ENCODE measurements at places on chromosomes 2 and 18.
A peak's percentile ranks its signal among the peaks of the same experiment; 100 is the strongest.

- DNase-seq: no peak
Measured at GRCh38 chr2:185219981-185220380, 518.6 kb upstream of the FSIP2 start.

DNA sequence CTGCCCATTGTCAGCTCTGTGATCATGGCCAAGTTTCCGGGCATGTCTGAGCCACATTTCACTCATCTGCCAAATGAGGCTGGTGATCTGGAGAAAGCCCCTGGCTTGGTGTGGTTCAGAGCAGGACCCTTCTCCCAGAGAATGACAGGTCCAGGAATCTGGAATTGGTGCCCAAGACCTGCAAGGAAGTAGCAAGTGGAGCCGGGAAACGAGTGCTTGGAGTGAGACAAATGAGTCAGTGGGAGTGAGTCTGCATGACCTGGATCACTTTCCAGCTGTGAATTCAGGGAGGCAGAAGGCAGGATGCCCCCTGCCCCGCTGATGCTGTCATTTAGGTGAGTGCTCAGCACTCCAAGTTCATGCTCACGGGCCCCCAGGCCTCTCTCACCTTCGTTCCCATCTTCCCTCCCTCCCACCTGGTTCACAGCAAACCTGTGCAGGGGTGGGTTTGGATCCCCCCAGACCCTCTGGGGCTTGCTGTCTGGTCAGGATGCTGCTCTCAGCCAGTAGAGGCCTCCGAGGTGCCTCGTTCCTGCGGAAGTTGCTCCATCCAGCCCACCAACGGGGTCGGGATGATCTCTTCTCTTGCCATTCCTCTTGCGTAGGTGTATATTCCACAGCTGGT, 104.4 kb downstream of the INHBB start:
- DNase-seq: no peak

- DNase-seq: no peak
Measured at GRCh38 chr2:216601632-216602409, 31.4 kb upstream of the IGFBP2 start.

GRCh38 chr2:95296011-95296410, 1.1 kb upstream of the KCNIP3 start:
- no peak for DNase-seq

GRCh38 chr2:143684551-143685320, 555.5 kb downstream of the ARHGAP15 start:
- DNase-seq: no peak

- no peak for DNase-seq
Measured at GRCh38 chr2:122216901-122217300, 461.4 kb downstream of the TSN start.

DNA sequence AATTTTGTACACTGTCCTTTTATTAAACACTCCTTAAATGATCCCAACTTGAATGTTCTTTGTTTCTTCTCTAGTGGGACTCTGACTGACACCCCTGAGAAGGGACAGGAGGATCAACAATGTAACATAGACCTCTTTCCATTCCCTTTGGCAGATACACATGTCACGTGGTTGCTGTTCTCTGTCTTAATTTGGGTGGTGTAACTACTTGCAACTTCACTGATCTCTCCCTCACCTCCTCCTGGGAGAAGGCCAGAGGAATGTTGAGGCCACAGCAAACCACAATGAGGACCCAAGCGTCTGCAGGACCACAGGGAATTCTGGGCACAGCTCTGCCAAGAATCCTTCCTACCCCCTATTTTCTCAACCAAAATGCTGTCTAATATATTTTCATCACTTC, 205.6 kb downstream of the RTP5 start:
- peak; percentile 80 for DNase-seq

DNA sequence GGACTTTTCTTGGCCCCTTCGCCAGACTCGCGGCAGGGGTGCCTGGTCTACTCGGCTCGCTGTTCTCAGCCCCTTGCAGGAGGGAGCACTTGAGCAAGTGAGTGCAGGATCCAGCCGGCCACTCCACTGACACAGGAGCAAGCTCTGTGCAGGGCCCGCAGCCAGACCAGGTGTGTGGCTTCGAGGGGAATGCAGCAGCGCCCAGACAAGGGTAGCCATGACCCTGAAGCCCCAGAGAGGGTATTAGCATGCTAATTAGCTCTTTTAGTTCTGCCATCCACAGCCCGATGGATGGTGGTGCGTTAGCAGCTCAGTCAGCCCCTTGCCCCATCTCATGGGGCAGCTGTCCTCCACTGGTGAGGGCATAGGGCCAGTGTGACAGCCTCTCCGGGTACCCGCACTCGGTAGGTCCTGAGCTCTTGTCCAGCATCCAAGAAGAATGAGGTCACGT, 103.2 kb upstream of the HS6ST1 start:
- DNase-seq: no peak

DNA sequence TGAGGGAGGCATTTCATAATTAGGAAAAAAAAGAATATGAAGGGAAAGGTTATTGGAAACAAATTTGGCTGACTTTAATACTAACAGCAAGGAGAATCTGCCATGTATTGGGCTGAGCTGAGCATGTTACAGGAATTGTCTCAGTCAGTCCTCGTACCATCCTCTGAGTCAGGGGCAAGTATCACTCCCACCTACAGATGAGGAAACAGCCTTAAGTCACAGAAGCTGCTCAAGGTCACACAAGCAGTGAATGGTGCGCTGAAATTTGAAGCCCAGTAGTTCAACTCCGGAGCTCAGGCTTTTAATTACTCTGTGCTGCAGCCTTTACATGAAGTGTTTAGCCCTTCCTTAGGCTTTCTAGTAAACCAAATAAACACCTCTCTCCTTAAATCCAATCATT, 17.3 kb downstream of the PROKR1 start:
- DNase-seq: no peak

GRCh38 chr2:176556373-176556772, 287.1 kb downstream of the MTX2 start:
- no peak for DNase-seq

DNA sequence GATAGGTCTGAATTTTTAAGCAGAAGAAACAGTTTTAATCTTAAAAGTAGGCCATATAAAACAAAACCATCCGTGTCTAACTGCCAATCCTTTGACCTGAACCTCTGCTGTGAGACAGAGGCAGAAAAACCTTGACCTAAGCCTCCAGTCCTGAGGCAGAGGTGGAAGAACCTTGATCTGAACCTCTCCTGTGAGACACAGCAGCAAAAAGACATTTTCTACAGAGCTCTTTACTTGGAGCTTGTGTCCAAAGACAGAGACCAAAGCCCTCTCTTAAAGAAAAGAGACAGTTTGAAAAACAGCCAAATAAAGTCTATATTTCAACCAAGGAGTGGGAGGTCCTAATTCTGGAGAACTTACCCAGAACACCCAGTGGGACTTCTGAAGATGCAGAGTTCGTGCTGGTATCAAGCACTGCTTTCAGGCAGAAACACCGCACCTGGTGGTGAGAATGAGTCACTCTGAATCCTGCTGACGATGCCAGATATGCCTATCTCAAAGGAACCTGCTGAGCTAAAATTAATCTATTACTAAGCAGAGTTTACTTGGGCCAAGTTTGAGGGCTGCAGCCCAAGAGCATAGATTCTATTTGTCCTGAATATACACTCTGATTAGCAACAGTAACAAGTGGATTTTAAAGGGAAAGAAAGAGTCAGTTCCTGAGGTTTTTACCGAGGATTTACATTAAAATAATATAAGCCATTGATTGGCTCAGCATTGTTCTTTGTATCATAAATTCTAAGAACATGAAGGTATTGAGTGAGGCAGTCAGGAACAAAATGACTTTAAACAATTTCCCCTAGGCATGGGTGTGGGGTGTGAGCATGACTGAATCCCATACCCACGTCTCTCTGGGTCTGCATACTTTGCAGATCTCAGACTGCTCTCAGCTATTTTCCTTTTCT, 806.4 kb downstream of the TRIB2 start:
- DNase-seq: no peak

DNA sequence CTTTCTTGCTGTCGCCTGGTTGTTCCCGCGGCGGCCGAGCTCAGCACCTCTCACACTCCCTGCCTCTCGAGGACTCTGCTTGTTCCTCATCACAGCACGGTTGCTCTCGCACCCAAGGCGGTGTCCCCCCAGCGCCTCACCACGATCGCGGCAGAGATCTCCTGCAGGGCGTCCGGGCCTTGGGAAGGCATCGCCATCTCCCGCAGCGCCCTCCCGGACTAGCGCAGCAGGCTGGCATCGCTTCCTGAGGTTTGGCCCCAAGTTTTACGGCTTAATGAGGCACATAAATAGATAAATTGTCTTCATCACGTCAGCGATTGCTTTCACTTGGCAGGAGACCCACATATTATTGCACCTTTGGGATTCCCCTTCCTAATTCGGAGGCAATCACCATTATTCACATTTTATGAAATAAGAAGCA, 125.4 kb downstream of the RGPD3 start:
- DNase-seq: no peak

DNA sequence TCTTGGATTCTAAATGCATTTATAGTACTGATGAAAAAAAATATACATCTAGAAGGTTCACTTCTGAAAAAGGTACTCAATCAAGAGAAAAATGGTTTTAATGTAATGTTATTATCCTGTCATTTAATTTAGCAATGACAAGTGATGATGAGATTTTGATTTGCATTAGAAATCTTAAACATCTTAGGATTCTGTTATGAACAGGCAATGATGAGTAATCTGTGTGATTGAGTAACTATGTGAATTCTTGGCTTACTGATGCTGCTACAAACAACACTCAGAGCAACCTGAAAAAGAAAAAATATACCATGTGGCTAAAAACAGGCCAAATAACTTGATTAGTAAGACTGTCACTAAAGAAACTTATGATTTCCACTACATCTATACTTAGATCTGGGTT, 30.1 kb downstream of the RBKS start:
- peak; percentile 73 for DNase-seq

- DNase-seq: no peak
Measured at GRCh38 chr2:73004466-73004865, 67.0 kb downstream of the SFXN5 start.

- peak; percentile 96 for DNase-seq
Measured at GRCh38 chr2:197286805-197287595, 23.6 kb downstream of the ANKRD44 start.

DNA sequence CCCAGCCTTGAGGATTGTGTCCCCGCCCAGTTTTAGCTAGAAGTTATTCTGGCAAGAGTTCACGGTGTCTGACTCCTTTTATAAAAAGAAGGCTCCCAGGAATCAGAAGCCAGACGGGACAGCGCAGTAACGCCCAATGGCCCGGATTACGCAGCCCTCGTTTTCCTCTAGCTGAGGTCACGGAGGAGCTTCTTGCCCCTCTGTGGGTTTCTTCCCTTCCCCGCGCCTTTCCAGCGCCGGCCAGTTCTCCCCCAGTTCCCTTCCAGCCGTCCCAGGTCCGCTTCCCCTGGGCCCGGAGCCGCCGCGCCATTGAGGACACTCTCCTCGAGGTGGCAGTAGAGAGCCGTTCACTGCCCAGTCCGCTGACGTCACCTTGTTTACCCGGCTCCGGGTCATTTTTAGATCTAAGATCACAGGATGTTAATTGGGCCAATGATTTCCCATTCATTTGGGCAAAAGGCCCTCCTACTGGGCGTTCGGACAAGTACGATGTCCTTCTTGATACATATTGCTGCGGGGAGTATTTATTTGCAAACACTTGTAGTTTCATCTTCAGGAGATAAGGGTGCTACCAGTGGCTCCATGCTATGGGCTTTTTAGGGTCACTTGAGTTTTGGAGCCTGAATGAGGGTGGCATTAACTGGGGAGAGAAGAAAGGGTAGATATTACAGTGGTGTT, 81.5 kb upstream of the PPM1B start:
- peak; percentile 64 for DNase-seq

GRCh38 chr18:10063489-10063888, 149.7 kb downstream of the VAPA start:
- DNase-seq: no peak

DNA sequence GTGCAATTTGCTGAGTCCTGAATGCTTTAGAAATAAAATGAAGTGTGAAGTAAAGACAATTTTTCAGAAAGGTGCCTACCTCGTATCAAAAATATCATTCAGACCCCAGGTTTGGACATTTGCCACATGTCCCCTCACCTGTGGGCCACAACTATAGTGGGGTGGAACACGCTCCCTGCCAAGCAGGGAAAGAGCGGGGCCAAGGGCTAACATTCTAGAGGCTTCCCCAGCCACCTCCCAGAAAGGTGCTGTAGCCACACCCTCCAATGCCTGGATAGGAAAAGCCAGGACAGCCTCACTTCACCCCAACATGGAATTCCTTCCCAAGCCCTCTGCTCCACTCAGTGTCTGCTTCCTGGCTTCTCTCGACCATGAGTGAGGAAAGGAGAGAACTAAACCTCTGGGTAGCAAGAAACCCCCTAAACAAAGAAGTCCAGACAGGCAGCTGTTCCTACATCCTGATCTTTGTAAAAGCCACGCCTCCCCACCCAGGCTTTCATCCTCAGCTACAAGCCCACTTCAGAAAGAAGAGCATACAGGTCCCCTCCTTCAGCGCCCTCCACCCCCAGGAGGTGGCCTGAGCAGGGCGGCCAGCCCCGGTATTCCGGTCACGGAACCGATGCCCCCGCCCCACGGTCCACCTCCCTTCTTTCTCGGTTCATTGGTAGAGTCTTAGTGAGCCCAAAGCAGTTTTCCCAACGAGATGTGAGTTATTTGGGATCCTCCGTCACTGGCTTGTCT, 2.1 kb downstream of the COL6A3 start:
- DNase-seq: peak; percentile 51

DNA sequence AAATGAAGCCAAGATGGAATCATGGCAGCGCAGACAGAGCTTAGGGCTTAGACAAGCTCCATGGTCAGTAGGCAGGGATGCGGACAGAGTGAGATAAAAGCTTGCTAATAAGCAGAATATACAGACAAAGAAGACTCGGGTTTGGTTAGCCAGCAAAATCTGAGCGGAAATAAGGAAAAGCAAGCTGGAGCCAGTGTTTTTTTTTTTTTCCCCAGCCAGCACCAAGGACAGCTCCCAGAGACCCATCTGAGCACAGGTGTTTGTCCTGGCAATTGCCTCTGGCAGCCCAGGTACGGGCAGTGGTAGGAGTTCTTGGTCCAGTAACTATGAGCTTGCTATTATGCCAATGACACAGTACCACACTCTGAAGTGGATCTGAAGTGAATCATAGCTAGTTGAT, 187.6 kb downstream of the ADCYAP1 start:
- DNase-seq: no peak

- DNase-seq: peak; percentile 26
Measured at GRCh38 chr2:110853516-110853915, 121.1 kb downstream of the ACOXL start.

- DNase-seq: peak; percentile 39
Measured at GRCh38 chr2:144325086-144325485, 194.8 kb downstream of the ZEB2 start.

- DNase-seq: no peak
Measured at GRCh38 chr2:58010599-58010998, 36.0 kb upstream of the VRK2 start.
